ENCODE measurements at places on chromosomes 4 and X. TPM values are rescaled to one million over a fixed set of nuclear protein-coding genes. Genes with fewer than 3 reads are reported as not detected.

The TGIF2LX gene
- not detected for total RNA-seq

The SPANXD gene
- not detected for total RNA-seq

The MTM1 gene
- total RNA-seq = 14.7 TPM

The MAGEA10 gene
- not detected for total RNA-seq

The CXCL11 gene
- total RNA-seq = not detected

The SNX25 gene
- 30.1 TPM for total RNA-seq

The CACNA1F gene
- total RNA-seq = 1.8 TPM

The NDST4 gene
- total RNA-seq = not detected

Data from breast epithelium (tissue), 4 donors.